ENCODE measurements at places on chromosomes 11 and 22.

DNA sequence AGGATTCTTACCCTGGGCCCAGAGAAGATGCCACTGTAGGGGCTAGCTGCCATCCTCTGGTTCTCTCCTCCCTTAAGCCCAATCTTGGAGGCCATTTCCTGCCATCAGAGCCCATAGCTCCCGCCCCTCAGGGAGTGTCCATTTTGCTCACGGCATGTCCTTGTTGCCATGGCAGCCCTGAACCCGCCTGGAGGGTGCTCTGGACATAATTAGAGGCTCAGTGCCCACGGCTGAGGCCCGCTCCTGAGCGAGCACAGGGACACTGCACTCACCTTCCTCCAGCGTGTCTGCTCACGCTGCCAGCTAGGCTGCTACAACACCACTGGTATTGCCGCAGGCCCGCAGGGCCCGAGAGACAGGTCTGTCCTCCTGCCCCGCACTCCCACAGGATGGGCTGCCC lies 11.1 kb upstream of the SUSD2 start:
- no peak overlapping the region for H3K4me3 ChIP-seq
- H3K36me3 ChIP-seq, result peaks cover 96% of the 10 kb centered on the region
- H3K27me3 ChIP-seq, result no peaks in the 10 kb centered on the region
- no peaks in the 10 kb centered on the region for H3K4me1 ChIP-seq
- no peak overlapping the region for H3K27ac ChIP-seq
- DNase-seq, result no peak

DNA sequence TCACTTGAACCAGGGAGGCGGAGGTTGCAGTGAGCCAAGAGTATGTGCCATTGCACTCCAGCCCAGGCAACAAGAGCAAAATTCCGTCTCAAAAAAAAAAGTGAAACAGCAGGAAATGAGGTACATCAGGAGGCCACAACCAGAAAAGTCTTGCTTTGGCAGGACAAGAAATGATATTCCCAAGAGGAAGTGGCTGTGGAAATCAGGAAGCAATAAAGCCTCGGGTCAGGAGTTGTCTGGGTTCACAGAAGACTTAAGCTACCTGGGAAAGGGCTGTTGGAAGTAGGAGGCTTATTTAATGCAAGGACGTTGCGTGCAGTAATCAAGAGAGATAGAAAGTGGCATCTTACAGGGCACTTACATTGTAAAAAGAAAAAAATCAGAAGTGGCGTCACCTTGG lies 9.2 kb upstream of the RELT start:
- H3K27ac ChIP-seq, result peak overlapping the region; percentile 70
- DNase-seq, result no peak

GRCh38 chr22:36332623-36333332 lies 55.0 kb downstream of the MYH9 start:
- H3K4me1 ChIP-seq, result peaks cover 100% of the 10 kb centered on the region
- peak; percentile 77 for DNase-seq
- H3K27me3 ChIP-seq, result no peaks in the 10 kb centered on the region
- peak overlapping the region; percentile 97 for H3K27ac ChIP-seq

GRCh38 chr11:78753297-78753696 lies 178.6 kb upstream of the NARS2 start:
- no peak overlapping the region for H3K4me3 ChIP-seq
- H3K27me3 ChIP-seq, result no peaks in the 10 kb centered on the region
- no peaks in the 10 kb centered on the region for H3K4me1 ChIP-seq
- no peak overlapping the region for H3K27ac ChIP-seq
- no peaks in the 10 kb centered on the region for H3K36me3 ChIP-seq
- DNase-seq, result no peak

DNA sequence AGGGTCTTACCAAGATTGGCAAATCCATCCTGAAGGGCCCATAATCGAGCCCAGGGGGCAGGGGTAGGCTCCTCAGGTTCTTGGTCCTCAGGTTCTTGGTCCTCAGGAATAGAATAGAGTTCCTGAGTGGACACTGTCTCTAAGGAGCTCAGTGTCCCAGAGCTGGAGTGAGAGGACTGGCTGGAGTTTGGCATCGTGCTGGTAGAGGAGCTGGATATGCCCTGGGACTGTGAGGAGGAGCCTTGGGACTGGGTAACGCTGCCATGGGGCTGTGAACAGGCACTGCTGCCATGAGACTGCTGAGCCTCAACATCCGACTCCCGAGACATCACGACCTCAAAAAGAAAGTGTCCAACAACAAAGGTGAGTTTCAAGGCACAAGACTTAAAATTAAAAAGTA lies 7.2 kb downstream of the CHEK2 start:
- no peaks in the 10 kb centered on the region for H3K4me1 ChIP-seq
- H3K27me3 ChIP-seq, result no peaks in the 10 kb centered on the region
- DNase-seq, result no peak
- peaks cover 51% of the 10 kb centered on the region for H3K36me3 ChIP-seq

DNA sequence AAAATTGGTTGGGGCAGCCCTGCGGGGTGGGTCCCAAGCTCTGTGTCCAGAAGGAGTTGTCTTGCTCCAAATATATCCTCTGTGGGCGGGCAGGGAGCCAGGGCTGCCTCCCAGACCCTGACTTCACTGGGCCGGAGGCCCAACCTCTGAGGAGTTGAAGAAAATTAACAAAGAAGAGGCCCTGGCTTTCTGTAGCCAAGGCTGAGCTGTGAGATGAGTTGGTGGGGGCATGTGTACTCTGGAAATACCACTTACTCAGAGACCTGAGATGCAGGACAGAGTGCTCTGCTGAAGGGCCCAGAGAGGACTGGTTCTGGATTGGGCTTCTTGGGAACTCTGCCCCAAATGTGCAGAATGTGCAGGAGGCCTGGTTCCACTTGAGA lies 96.3 kb downstream of the SWAP70 start:
- H3K27ac ChIP-seq, result peak overlapping the region; percentile 81
- no peak overlapping the region for H3K4me3 ChIP-seq
- DNase-seq, result no peak
- H3K4me1 ChIP-seq, result peaks cover 59% of the 10 kb centered on the region

DNA sequence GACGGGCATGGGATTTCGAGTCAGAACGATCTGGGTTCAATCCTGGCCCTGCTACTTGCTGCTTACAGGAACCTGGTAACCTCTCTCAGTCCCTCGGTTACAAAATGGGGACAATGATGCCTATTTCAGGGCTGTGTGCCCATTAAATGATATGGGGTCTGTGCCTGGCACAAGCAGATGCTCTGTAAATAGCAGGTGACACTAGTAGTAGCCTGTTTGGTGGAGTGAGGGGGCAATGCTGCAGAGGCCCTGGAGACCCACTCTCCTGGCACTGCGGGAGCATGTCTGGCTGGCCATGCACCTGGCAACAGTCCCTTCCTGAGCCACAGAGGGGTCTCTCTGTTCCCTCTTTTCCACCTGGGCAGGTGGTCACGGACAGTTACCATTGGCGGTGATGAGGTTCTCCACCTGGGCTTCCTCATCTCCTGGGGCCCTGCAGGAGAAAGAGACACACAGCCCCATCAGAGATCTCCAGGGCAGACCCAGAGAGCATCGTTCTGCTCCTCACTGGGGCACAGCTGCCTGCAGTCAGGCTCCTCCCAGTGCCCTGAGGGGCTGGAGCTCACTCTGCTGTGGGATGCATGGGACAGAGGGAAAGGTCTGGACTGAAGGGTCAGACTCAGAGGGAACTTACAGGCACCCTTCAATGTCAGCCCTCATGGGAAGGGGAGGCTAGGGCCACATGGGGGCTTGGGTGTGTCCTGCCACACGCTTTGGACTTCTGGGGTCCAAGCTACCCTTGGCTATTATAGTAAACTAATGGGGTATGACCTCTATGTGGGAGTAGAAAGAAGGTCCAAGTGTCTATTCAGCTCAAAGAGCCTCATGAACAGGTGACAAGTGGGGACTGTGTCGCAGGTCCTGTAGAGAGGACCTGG lies 15.6 kb upstream of the FXYD2 start:
- peaks cover 58% of the 10 kb centered on the region for H3K4me1 ChIP-seq
- no peak overlapping the region for H3K27ac ChIP-seq
- no peaks in the 10 kb centered on the region for H3K36me3 ChIP-seq
- H3K4me3 ChIP-seq, result no peak overlapping the region

GRCh38 chr11:33970984-33971466 lies 79.1 kb upstream of the LMO2 start:
- H3K27me3 ChIP-seq, result no peaks in the 10 kb centered on the region
- DNase-seq, result no peak
- peaks cover 14% of the 10 kb centered on the region for H3K4me1 ChIP-seq
- H3K27ac ChIP-seq, result peak overlapping the region; percentile 38

DNA sequence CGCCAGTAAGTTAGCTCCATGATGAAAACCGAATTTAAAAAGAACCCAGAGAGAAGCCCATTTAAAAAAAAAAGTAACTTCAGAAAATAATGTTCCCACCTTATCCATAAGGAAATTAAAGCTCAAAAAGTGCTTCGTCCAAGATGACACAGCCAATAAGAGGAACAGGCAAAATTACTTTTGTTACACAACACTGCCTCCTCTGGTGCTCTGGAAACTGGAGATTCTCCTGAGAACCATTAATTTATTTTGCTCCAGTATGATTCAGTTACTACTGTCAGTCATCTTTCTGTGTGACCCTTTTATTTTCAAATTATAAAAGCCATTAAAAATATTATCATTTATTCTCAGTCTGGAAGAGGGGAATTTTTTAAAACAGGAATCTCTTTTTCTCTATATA lies 2.0 kb downstream of the IFT27 start:
- H3K4me1 ChIP-seq, result peaks cover 13% of the 10 kb centered on the region
- H3K4me3 ChIP-seq, result no peak overlapping the region
- no peak for DNase-seq
- H3K27me3 ChIP-seq, result no peaks in the 10 kb centered on the region

DNA sequence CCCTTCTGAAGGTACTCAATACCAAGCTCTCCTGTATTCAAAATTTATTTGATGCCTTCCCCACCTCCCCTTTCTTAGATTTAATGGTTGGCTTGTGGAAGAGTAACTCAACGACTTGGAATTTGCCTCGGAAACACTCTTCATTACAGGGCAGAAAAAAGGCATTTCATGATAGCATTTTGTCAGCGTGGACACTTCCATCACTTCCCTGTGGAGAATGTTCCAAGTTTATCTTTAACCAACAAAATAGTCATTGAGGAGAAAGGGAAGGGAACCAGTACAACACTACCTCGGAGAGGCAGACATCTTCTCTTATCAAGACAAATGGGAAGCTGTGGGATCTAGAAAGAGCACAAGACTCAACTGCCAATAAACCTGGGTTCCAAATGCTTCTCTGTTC lies 177.2 kb upstream of the MTMR2 start:
- H3K27ac ChIP-seq, result no peak overlapping the region
- H3K4me3 ChIP-seq, result no peak overlapping the region
- no peaks in the 10 kb centered on the region for H3K27me3 ChIP-seq
- H3K36me3 ChIP-seq, result no peaks in the 10 kb centered on the region
- peaks cover 9% of the 10 kb centered on the region for H3K4me1 ChIP-seq
- DNase-seq, result no peak

DNA sequence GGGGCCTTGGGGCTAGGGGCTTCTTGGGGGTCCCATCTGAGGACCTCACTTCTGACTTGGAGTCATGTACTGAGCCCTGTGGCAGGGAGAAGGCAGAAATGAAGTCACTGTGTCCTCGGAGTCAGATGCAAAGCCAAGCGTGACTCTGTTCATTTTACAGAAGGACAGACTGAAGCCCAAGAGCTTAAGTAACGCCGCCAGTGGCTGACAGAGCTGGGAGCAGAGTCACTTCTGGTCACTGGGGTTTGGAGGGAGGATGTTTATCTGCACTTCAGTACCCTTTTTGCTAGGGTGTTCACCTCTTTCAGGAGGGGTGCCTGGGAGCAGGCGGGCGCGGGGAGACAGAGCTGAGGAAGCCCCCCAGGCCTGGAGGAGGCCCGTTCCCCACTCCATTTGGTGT lies 10.7 kb downstream of the CD6 start:
- H3K4me1 ChIP-seq, result peaks cover 58% of the 10 kb centered on the region
- no peak overlapping the region for H3K4me3 ChIP-seq
- H3K27me3 ChIP-seq, result no peaks in the 10 kb centered on the region
- H3K27ac ChIP-seq, result no peak overlapping the region
- DNase-seq, result no peak
- no peaks in the 10 kb centered on the region for H3K36me3 ChIP-seq

GRCh38 chr11:130474637-130475400 lies 26.4 kb downstream of the ADAMTS15 start:
- no peak overlapping the region for H3K4me3 ChIP-seq
- H3K4me1 ChIP-seq, result peaks cover 22% of the 10 kb centered on the region
- H3K27ac ChIP-seq, result no peak overlapping the region
- no peak for DNase-seq
- H3K27me3 ChIP-seq, result no peaks in the 10 kb centered on the region
- no peaks in the 10 kb centered on the region for H3K36me3 ChIP-seq

- H3K27me3 ChIP-seq, result no peaks in the 10 kb centered on the region
- peaks cover 8% of the 10 kb centered on the region for H3K4me1 ChIP-seq
- H3K4me3 ChIP-seq, result no peak overlapping the region
- no peaks in the 10 kb centered on the region for H3K36me3 ChIP-seq
Observed at GRCh38 chr11:69264486-69264885, 29.5 kb upstream of the MYEOV start.

GRCh38 chr11:92941676-92942571 lies 27.5 kb upstream of the MTNR1B start:
- no peaks in the 10 kb centered on the region for H3K4me1 ChIP-seq
- H3K36me3 ChIP-seq, result no peaks in the 10 kb centered on the region
- no peak for DNase-seq
- H3K27ac ChIP-seq, result no peak overlapping the region
- H3K27me3 ChIP-seq, result no peaks in the 10 kb centered on the region
- no peak overlapping the region for H3K4me3 ChIP-seq

- H3K27me3 ChIP-seq, result no peaks in the 10 kb centered on the region
- H3K36me3 ChIP-seq, result no peaks in the 10 kb centered on the region
- H3K4me1 ChIP-seq, result no peaks in the 10 kb centered on the region
- no peak overlapping the region for H3K27ac ChIP-seq
- no peak for DNase-seq
- no peak overlapping the region for H3K4me3 ChIP-seq
Observed at GRCh38 chr11:73958521-73959141, 7.8 kb downstream of the DNAJB13 start.

GRCh38 chr22:34885852-34886251 lies 180.1 kb upstream of the ISX start:
- H3K27ac ChIP-seq, result no peak overlapping the region
- H3K4me1 ChIP-seq, result no peaks in the 10 kb centered on the region
- no peak overlapping the region for H3K4me3 ChIP-seq
- no peaks in the 10 kb centered on the region for H3K36me3 ChIP-seq
- no peaks in the 10 kb centered on the region for H3K27me3 ChIP-seq

All from spleen (tissue), 13 donors.